ENCODE measurements at places on chromosomes 1 and 21.

DNA sequence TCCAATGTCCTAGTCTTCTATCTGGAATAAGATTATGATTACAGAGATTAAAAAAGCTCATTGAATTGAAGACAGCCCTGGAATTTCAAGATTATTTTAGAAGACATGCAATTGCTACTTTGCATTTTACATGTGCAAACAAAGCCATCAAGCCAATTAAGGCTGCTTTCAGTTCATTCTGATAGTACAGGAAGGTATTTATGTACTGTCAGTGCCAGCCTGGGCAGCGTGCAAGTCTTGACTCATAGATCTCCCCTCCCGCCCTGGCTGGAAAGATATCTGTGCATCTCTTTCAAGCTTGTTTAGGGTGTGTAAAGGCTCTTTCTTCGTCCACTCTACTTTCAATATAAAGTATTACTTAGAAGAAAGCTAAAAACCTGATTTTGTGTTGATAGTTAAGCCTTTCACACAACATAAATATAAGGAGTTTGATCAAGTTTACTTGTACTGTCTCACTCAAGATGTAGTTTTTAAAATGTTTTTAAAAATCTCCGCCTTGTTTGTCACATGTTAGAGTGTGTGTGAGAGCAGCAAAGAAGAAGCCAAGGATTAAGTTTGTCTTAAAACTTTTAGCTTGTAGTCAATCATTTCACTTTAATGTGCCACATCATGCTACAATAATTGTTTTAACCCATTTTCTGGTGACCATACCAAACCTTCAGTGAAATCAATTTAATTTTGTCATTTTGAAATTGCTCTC is 13.6 kb upstream of the LYPLAL1 start:
- no peak for DNase-seq

GRCh38 chr1:235617140-235617539 is 32.4 kb downstream of the GNG4 start:
- no peak for DNase-seq

- peak; percentile 39 for DNase-seq
These were observed 159.8 kb downstream of the RUNX1 start for GRCh38 chr21:34889320-34889675.

GRCh38 chr1:102978874-102979273 is 129.4 kb downstream of the COL11A1 start:
- DNase-seq = no peak

GRCh38 chr1:193498088-193498655 is 311.8 kb upstream of the B3GALT2 start:
- no peak for DNase-seq
